ENCODE measurements at places on chromosomes 4 and X.

DNA sequence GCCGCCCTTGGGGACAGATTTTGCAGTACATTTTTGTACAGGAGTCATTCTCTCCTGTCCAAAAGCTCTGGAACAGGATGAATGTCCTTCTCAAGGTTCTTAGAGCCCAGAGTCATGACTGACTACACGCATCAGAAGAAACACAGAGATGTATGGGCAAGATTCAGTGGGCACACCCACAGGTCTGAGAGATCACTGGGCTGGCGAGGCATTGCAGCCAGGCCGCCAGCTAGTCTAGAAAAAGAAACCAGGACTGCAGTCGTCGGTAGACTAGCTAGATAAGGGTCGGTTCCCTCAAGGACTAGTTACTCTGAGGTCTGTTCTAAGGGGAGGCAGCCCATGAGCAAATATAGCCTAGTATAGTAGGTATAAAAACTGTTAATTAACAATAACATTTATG, 19.8 kb downstream of the GBA3 start:
- DNase-seq = no peak

DNA sequence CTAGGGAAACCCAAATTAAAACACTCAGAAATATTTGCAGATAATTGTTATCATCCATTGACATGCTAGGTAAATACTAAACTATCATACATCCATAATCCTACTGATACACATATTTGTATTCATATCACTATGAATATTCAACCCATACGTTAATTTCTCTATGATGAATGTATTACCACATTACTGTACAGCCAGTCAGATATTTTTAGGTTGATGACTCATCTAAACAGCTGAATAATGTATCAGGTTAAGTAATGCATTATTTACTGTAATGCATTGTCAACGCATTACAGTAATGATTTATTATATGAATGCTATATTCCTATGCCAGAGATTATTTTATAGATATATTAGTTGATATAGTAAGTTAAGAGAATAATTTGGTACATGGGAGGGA, 37.1 kb downstream of the VEGFC start:
- DNase-seq = no peak

DNA sequence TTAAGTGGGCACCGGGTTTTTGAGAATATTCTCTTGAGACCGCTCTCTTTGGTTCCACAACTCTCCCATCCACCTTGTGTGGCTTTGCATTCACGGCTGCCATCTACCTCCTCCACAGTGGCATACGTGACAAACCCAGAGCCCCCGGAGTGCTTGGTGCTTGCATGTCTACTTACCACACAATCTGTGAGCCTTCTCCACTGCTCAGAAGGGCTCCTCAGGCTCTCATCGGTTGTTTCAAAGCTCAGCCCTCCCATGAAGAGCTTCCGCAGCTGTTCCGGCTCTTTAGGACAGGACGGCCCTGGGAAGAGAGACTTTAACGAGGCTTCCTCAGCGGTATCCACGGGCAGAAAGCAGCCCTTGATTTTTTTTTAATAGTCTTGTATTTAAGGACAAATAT, 167.6 kb upstream of the ANK2 start:
- no peak for DNase-seq

- no peak for DNase-seq
Measured at GRCh38 chr4:98556451-98556850, 102.0 kb downstream of the TSPAN5 start.

DNA sequence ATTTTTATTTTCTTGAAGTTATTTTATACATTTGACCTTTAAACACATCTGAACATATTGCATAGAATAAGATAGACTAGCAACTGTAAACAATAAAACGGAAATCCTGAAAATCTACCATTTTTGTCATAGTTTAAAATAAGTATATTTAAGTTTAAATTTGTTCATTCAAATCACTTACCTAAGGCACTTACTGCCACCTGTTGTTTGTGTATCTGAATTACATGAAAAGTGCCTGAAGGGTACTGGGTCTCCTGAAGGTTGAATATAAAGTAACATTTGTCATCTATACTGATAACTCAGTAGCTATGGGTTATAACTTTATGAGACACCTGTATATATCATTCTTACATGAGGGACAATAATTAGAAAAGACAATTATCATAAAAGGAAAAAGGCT, 38.6 kb downstream of the TRPC5 start:
- DNase-seq = no peak

GRCh38 chr4:154595807-154596206, 5.3 kb upstream of the FGA start:
- no peak for DNase-seq

- DNase-seq = no peak
Measured at GRCh38 chr4:41098093-41099048, 116.0 kb downstream of the APBB2 start.

DNA sequence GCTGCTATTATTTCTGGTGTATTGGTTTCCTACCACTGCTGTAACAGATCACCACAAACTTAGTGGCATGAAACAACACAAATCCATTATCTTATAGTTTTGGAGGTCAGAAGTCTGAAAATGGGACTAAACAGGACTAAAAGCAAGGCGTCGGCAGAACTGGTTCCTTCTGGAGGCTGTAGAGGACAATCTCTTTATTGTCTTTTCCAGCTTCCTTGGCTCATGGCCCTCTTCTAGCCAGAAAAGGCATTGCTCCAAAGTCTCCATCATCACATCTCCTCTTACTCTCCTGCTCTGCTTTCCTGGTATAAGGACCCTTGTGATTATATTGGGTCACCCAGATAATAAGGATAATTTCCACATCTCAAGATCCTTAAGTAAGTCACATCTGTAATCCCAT, 121.9 kb downstream of the CLCN4 start:
- DNase-seq = no peak

DNA sequence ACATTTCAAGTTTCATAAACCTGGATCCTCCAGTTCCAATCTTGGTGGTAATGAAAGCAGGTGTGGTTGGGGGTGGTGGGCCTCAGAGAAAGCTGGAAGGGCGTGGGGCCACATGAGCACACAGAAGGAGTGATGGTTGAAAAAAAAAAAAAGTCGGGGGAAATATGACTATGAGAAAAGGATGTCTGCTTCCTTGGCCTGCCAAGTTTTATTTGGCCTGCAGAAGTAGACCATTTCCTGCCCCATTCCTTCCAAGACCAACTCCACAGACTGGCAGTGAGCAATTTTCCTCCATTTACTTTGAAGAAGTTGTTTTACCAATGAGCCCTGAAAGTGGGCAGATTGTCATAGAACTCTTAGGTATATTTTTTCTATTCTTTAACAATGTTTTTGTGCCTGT, 43.3 kb downstream of the LNX1 start:
- DNase-seq = no peak

GRCh38 chr4:77155631-77156452, 1.2 kb upstream of the CCNG2 start:
- DNase-seq = no peak

DNA sequence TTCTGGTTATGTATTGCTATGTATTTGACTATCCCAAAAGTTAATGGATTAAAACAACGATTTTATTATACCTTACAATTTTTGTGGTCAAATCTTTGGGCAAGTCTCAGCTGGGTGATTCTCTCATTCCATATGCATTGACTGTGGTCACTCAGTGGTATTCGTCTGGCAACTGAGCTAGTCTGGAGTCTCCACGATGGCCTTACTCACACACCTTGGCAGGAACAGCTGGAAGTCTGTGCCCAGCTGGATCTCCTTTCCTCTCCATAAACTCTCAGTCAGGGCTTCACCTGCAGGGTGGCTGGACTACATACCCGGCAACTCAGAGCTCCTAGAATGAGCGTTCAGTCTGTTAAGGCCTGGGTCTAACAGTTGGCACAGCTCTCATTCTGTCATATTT, 141.1 kb upstream of the WDFY3 start:
- DNase-seq = no peak

GRCh38 chr4:189850239-189850856, 90.3 kb upstream of the FRG1 start:
- no peak for DNase-seq

DNA sequence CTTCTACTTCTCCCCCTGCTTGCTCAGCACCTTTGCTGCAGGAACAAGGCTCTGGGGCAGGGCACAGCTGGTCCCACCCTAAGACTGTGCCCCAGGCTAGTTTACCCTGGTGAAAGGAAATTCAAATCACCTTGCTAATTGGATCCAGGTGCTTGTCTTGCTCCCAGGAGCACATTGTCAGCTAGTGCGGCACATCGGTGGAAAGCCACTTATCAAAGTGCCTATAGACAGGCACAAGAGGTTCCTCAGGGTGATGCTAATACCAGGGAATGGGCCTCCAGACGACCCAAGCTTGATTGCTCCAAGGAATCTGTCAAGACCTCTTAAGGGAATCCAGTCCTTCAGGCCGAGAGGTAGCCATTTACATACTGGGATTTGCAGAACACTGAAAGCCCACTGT, 64.5 kb upstream of the PRPS1 start:
- DNase-seq = no peak

DNA sequence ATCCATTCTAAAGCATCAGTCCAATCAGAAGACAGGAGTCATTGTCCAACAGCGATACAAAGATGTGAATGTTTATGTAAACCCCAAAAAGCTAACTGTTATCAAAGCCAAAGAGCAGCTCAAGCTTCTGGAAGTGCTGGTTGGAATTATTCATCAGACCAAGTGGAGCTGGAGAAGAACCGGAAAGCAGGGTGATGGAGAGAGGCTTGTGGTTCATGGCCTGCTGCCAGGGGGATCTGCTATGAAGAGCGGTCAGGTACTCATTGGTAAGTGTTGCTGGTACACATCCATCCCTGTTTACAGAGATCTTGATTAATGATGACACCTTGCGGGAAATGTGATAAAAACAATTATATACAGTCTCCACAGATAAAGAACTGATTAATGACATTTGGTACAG, 11.0 kb downstream of the INTU start:
- no peak for DNase-seq

- DNase-seq = no peak
Measured at GRCh38 chr4:66704243-66704642, 841.1 kb downstream of the CENPC start.

GRCh38 chr4:20254511-20255250, 3.0 kb downstream of the SLIT2 start:
- no peak for DNase-seq

DNA sequence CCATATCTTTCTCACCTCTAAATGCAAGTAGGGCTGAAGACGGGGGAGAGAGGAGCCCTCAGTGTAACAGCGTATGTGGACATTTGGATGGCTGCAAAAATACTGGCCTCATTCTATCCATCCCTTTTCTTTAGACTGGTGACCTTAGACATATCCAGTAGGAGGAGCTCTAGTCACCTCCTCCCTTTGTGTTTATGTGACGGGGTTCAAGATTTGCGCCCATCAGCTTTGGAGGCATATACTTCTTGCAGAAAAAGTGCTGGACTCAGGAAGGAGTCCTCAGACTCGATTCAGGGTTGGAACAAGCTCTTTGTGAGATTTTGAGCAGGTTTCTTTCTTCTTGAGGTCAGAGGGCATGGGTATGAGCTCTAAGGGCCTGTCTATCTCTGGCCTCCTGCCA, 86.2 kb downstream of the MAMLD1 start:
- DNase-seq = no peak

- no peak for DNase-seq
Measured at GRCh38 chrX:128650326-128650725, 598.1 kb upstream of the ACTRT1 start.

GRCh38 chr4:181822005-181822375, 421.2 kb upstream of the TENM3 start:
- DNase-seq = no peak

GRCh38 chr4:8857766-8858700, 13.6 kb downstream of the HMX1 start:
- no peak for DNase-seq

DNA sequence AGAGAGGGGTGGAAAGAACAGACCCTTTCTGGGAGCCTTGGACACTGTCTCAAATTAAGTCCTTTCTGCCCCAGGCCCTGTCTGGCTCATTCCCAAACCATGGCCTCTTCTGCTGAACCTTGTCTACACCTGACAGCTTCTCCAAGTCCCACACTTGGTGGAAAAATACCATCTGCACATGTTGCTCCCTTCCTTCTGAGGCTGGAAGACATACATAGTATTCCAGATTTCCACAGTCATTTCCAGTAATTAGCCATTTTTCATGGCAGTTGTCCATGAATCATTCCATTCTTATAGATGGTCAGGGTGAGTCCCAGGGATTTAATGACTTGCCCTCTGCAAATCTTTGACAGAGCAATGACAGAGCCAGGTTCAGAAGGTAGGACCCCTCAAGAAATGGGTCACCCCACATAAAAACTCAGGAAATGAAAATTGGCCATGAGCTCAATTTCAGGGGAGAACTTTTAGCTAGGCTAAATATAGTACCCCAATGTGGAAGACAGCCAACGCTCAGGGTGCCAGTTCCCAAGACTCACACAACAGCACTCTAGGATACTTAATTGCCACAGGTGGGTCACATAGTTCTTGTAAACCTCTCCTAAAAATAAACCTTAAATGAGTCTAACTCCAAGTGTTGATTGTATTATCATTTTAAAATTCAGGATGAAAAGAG, 16.2 kb upstream of the DAPP1 start:
- no peak for DNase-seq

DNA sequence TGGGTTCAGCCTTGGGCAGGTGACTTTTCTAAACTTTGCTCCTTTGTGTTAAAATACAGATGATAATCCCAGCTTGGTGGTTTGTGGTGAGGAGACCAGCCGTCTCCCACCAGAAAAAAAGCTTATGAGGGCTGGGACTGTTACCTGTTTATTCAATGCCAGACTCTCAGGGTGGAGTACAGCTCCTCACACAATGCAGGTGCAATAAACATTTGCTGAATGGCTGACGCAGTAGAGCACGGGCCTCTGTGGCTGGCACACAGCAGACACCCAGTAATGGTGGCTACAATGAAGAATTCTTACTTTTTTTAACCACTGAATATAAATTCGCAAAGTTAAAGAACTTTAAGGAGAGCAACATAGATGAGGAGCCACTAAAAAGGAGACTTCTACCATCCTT, 30.2 kb downstream of the BEND4 start:
- DNase-seq = no peak

DNA sequence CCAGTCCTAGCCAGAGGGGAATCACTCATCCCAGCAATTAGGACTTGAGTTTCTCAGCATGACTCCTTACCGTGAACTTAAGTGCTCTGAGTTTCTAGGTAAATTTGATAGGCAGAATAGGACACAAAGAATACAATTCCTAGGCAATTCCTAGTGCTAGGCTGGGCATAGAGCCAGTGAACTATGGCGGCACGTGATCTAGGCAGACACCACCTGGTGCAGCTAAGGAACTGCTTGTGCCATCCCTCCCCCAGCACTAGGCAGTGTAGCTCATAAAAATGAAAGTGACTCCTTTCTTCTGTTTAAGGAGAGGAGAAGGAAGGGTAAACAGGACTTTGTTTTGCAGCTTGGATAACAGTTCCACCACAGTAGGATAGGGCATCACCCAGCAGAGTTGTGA, 736.3 kb upstream of the PCDH7 start:
- DNase-seq = no peak

DNA sequence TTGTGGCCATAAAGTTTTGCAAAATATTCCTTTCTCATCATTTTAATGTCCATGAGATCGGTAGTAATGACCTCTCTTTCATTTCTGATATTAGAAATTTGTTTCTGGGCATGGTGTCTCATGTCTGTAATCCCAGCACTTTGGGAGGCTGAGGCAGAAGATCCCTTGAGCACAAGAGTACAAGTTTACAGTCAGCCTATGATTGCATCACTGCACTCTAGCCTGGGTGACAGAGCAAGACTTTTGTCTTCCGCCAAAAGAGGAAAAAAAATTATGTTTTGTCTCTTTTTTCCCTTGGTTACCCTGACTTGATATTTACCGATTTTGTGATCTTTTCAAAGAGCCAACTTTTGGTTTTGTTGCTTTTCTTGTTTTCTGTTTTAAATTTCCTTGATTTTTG, 10.8 kb upstream of the NKAP start:
- DNase-seq = no peak
